D721Med (cell line): ENCODE measurements at places on chromosomes 6 and 20.

DNA sequence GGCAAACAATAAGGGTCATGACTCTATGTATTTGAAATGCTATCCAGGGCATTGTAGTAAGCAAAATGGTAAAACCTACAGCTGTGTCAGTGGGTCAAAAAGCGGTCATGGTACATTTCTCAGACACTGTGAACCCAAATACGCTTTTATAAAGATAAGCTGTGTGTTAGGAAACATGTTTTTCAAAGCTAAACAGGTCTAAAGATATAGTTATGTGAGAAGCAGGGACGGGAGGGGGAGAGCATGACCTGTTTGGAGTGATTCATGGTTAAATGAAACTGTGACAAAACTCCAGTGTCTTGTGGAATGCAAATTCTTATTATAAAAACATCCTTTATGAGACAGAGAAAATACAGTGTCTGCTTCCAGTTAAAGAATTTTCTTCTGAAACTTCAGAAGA is 205.4 kb upstream of the BMP2 start:
- DNase-seq = no peak

DNA sequence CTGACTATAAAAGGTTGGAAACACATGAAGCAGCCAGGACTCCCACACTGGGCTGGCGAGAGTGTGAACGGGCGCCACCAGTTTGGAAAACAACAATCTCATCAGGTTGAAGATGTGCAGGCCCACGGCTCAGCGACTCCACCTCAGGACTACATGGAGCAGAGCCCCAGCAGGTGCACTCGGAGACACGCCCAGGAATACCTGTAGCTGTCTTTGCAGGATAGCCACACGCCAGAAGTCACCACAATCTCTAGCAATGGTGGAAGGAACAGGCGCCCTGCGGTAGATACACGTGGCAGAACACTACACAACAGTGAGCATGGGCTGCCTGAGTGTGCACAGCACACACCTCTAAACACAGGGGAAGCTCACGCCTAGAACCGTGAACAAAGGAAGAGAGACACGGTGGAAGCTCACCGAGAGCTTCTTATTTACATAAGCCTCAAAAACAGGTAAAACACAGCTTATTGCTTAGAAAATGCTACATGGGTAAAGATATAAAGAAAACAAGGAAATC is 28.7 kb upstream of the RPS6KA2 start:
- DNase-seq = no peak

- DNase-seq = no peak
Measured at GRCh38 chr20:62766071-62766450, 30.2 kb upstream of the MRGBP start.

DNA sequence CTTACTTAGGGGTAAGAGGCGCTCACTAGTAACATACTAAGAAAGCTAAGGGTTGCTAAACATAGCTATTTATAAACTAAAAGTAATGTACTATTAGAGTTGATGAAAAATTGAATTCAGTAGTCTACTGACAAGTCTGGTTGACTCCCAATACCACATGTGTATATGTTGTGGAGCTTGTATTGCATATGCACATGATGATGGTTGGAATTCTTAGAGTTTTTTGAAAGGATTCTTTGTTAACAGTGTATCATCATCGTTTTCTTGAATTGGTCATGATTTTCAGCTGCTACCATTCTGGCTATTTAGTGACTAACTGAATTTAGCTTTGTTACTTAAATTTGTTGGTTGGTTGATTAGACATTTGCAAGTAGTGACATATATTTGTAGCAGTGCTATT is 27.2 kb downstream of the ABRACL start:
- no peak for DNase-seq

- DNase-seq = no peak
Measured at GRCh38 chr20:63968928-63969760, 586 bp downstream of the ZNF512B start.

- no peak for DNase-seq
Measured at GRCh38 chr20:62548471-62548870, 72.7 kb upstream of the GATA5 start.

DNA sequence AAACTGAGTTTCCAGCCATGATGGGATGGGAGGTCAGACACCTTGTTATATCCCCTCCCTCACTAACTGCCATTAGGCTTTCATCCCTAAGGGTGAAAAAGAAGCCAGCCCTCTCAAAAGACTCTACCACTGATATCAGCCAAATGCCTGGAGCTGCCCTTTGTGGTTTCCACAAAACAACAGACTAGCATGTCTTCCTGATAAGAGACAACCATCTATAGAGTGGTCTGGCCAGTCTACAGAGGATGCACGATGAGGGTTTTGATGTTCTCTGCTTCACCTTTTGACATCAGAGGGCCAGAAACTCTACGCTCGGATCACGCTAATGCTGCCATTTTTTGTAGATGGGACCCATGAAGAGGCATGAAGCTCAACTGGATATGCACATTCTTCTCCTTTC is 61.7 kb upstream of the ARHGAP18 start:
- no peak for DNase-seq

DNA sequence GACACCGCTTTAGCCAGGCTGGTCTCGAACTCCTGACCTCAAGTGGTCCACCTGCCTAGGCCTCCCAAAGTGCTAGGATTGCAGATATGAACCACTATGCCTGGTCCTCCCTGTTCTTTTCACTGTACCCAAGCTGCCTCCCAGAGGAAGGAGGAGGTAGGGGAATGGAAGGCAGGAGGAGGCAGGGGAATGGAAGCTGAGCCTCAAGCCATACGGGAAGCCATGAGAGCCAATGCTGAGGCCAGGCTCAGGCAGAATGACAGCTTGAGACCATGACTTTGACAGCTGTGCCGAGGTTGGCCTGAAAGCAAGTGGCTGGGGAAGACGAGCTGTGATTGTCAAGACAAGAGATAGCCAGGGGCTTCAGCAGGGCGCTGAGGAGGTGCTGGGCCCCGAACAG is 13.6 kb upstream of the ZNF335 start:
- no peak for DNase-seq

- DNase-seq = no peak
Measured at GRCh38 chr6:154528310-154528915, 17.9 kb upstream of the CNKSR3 start.

GRCh38 chr20:32064667-32065066 is 12.6 kb downstream of the HCK start:
- DNase-seq = no peak

DNA sequence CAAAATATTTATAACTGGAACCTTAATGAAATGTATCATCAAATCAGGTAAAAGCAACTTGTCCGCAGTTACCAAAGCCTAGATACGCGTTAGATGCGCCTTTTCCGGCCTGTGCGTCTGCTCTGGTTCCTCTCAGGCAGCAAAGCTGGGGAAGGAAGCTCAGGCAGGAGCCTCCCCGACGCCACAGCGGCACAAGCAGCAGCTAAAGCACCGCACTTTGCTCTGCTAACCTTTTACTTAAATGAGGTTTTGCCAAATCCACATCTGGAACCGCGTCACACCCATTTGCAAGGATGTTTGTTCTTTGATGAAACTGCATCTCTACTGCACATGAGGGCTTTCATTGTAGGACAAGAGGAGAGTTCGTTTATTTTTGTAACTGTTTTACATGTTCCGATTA is 36.8 kb downstream of the THBS2 start:
- no peak for DNase-seq

GRCh38 chr6:163764565-163764964 is 350.0 kb downstream of the QKI start:
- no peak for DNase-seq

DNA sequence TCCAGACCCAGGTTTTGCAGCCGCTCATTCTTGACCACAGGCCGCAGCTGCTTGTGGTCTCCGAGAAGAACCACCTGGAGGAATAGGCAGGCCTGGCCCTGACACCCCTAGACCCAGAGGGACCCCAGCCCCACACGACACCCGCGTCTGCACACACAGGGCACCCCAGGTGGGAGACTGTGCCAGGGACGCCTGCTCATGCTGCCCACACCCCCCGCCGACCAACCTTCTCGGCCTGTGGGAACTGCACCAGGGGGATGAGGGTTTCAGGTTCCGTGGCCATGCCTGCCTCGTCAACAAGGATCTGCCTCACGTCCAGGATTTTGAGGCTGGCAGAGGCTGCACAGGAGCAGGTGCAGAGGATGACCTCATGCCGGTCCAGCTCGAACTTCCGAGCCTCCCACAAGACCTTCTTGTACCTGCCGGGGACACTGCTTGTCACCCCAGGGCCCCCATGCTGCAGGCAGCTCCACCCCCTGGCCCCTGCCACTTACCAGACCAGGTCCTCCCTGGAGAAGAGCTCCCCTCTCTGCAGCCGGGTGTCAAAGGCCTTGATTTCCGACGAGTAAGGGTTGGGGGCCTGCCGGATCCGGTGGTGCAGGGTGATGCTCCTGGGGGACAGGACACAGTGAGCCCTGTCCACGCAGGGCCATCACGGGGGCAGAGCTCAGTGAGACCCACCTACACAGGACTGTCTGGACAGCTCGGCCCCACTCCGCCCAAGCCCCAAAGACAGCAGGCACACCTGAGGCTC is 7.1 kb downstream of the FNDC11 start:
- DNase-seq = no peak

- peak; percentile 5 for DNase-seq
Measured at GRCh38 chr20:33650111-33650752, 11.9 kb upstream of the C20orf144 start.

DNA sequence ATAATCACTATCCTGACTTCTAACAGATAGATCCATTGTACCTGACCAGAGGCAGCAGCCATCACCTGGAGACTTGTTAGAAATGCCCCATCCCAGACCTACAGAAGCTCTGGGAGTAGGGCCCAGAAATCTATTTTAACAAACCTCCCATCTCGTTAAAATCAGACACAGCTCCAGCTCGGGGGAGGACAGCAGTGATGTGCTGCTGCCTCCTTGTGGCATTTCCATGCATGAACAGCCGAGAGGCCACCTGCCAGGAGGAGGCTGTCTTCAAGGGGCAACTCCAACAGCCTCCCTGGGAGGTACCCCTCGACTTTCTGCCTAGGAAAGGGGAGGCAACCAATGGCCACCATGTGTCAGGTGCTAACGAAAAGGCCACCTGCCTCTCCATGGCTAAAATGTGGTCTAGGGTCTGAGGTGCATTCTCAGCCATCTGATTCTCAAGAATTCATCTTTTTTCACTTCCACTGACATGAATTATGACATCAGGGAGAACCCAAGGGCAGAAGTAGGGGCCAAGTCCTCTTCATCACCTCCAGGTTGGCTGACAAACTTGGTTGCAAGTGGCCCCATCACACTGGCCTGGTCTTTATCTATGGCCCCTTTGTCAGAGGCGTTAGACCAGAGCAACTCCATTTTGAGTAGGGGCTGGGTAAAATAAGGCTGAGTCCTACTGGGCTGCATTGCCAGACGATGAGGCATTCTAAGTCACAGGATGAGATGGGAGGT is 12.2 kb upstream of the KCNK15 start:
- no peak for DNase-seq

GRCh38 chr20:25339608-25340007 is 51.0 kb downstream of the ABHD12 start:
- no peak for DNase-seq
